HS-5 (cell line): ENCODE measurements at places on chromosomes 3 and 15.

DNA sequence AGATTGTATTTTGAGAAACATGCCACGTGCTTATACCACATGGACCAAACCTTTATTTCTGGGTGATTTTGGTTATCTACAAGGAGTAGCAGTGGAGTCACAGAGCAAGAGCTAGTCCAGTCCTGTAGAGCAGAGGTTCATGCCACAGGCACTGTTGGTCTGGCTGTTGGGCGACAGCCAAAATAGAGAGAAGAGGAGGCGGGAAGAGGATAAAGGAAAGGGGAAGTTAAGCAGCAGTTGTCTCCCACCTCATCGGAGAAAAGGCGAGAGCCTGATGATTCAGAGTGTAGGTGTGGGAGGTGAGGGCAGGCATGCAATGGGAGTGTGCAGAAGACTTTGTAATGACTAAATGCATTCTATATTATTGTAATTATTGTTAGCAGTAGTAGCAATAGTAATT, 237.5 kb upstream of the ROPN1 start:
- DNase-seq, result no peak

GRCh38 chr15:41647262-41647661, 12.9 kb upstream of the MGA start:
- no peak for DNase-seq

DNA sequence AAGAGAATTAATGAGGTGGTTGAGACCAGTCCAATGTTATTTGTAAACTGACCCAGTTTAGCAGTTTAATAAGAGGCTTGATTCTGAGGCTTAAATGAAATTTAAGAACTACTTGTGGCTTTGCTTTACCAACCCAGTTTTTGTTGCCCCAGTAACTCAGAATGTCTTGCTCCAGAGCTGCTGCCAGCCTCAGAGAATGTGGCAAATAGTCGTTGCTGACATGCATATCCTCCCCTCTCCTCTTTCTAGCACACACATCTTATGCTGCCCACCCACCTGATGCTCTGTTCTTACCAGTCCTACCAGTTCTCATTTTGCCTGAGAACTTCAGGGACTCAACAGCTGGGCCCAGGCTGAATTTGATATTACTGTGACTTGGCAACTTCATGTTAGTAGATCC, 92.4 kb upstream of the TSC22D2 start:
- DNase-seq, result no peak

DNA sequence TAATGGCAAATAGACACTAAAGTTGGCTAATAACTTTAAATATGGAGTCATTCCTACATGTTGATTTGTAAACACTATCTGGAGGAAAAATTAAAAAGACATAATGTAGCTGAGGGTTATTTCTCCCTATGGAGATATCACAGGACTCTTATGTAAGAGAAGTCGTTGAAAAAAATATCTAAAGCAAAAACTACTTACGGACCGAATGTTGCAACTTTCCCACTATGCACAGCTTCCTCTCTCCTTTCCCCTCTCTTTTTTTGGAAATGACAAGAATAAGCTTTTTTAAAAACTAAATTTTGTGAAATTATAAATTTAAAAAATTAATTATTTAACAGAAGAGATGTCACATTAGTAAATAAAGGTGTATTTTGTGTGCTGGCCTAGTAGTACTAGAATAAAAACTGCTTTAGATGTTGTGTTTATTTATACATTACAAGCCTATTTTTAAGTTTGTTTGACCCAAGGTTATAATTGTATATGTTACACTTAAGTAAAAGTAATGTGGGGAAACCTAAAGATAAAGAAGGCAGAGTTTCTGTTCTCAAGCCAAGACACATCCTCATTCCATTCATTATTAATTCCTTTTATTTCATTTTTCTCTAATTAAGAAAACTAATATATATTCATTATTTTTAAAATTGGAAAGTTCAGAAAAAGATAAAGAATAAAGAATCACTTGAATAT, 20.7 kb upstream of the PPARG start:
- DNase-seq, result no peak

DNA sequence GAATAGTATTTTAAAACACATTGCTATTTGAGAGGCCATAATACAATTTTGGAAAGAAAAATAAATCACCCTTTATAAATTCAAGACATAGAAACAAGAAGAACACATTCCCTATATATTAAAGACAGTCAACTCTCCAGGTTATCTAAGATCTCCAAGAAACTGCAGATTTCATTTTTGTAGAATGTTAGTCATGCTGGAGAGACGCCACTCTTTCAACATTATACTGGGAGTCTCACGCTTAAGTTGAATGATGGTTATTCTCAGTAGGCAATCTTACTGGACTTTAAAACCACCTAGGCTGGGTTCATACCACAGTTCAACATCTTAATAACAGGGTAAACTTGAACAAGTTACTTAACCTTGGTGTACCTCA, 3.6 kb upstream of the CHRM5 start:
- DNase-seq, result no peak
